Hematopoietic multipotent progenitor cell treated with erythropoietin and hydrocortisone succinate and interleukin-3 and kit ligand, for 6 days (in vitro differentiated cells): ENCODE measurements at places on chromosomes 6 and 20.
A peak's percentile ranks its signal among the peaks of the same experiment; 100 is the strongest.

DNA sequence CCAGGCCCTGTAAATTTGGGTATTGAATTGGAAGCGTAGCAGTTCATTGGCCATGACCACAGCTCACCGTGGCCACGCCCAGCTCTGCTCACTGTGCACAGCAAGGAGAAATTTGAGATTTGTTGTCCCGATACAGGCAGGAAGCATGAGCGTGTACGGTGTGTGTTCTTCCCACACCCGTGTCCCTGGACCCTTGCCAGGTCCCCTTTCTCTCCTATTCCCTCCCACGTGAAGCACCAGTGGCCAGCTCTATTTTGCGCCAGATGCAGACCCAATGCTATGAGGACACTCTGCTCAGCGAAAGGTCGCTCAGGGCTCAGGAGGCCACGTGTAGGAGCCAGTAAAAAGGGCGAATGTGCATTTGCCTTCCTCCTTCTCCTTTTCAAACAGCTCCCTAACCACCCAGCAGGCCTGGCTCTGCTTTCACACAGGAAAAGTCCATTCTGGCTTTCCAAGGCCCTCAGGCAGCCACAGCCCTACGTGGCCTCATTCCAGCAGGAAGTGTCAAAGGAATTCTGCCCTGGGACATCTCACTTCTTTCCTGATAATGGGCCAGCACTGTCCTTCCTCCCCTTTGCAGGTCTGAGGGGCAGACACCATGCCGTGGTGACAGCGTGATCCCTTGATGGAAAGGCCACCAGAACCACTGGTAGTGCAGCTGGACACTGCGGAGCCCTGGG is 499.2 kb upstream of the CDH4 start:
- DNase-seq = no peak

DNA sequence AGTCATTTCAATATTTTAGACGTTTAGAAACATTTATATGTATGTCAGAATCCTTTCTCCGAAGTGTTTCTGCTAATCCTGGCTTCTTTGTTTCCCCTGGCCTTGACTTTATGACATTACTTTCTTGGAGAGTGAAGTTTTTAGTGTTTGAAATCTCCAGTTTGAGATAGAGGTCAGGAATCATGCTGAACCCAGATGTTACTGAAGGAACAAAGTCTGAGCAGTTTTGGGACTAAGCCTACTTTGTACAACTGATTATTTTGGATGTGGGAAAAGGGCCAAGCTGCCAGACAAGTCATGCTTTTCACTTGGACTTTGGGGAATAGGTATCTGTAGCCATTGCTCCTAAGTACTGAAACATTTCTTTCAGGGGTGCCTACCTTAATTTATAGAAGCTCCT is 2.3 kb downstream of the RNF144B start:
- no peak for DNase-seq

DNA sequence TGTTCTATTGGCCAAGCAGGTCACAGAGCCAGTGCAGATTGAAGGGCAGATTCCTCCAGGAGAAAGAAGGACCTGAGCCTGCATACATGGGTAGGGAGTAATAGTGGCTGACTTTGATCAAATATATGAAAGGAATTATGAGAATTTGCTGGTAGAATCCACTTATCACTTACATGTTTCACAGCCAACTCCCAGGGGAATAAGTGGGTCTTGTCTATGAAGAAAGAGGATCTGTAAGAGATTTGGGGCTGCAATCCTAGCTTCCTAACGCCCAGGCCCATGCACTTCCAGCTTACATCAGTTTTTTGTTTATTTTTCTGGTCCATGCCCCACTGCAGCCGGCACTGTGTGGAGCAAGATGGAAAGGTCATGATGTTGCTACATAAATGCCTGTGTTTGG is 107.9 kb upstream of the SYNDIG1 start:
- no peak for DNase-seq

DNA sequence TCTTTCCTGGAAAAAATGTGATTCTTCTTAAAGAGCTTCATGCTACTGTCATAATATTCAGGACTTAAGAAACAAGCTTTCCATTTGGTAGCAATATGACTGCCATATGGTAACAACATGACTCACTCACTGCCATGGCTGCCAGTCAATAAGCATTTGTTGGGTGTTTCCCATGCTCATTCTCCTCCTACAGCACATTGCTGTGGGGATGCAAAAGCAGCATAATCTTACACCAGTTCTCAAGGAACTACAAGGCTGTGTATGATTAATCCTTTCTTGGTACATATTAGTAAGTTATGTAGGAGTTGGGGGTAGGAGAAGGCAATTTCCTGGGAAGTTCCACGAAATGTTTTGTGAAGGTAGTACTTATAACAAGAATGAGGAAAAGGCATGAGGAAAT is 76.7 kb downstream of the CEP162 start:
- DNase-seq = no peak

DNA sequence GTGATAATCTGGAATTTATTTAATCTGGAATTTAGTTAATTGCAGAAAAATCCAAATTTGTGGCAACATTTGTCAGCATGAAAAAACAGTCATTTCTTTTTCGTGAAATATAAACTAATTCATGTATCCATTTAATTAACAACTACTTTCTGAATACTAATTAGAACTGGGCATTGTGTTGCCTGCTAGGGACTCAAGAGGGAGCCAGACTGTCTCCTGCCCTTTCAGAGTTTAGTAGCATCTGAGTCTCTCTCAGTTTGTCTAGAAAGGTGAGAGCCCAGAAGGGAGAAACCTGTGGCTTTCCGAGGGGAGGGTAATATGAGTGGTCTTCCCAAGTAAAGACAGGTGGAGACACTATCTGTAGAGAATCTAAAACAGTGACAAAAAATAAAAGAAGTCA is 210.9 kb upstream of the HDDC2 start:
- DNase-seq = peak; percentile 47

DNA sequence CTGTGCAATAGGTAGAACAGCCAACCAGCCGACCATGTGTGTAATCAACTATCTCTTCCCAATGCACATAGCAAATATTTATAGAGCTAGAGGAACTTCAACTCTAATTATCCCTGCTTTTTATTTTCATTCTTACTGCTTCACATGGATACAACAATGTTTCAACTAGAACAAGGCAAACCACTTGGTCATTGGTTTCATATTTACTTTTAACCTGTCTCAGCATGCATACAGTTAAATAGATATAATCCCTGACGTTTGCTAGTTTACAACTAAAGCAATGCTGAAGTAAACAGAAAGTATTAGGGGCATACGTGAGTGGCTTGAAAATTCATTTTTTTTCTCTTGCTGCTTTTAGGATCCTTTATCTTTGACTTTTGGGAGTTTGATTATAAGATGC is 318.5 kb upstream of the MAP3K7 start:
- DNase-seq = no peak

- DNase-seq = no peak
Measured at GRCh38 chr6:98380589-98380988, 453.8 kb upstream of the POU3F2 start.

DNA sequence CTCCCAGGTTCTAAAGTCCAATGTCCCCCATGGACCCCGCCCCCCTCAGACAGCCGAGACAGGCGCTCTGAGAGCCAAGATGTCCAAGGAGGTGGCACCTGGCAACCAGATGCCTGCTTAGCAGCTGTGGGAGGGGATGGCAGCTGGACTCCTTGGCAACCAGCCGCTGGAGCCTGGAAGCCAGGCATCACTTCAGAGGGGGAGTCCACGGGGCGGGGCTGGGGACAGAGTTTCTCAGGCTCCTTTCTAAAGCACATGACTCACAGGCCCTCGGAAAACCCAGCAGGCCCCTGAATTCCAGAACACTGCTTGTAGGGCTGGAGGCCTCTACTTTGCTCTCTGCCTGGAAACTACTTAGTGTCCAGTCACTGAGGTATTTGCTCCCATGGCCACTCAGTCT is 51.5 kb downstream of the PREX1 start:
- DNase-seq = no peak

DNA sequence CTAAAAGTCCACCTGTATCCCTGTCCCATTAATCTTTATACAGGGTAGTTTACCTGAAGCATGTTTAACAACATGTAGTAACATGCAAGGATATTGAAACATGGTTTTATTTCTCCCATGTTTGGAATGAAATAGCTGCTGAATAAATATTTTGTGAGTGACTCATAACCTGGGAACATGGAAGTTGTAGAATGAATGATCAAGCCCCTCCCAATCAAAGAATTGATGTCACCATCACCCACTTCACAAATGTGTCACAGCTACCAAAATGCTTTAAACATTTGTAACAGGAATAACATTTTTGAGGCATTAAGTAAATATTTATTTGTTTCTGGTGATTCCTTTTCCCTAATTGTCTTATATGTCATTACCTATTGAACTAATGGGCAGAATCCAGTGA is 58.9 kb upstream of the TNFAIP3 start:
- no peak for DNase-seq

GRCh38 chr20:3276680-3277015 is 37.7 kb upstream of the SLC4A11 start:
- DNase-seq = peak; percentile 59

DNA sequence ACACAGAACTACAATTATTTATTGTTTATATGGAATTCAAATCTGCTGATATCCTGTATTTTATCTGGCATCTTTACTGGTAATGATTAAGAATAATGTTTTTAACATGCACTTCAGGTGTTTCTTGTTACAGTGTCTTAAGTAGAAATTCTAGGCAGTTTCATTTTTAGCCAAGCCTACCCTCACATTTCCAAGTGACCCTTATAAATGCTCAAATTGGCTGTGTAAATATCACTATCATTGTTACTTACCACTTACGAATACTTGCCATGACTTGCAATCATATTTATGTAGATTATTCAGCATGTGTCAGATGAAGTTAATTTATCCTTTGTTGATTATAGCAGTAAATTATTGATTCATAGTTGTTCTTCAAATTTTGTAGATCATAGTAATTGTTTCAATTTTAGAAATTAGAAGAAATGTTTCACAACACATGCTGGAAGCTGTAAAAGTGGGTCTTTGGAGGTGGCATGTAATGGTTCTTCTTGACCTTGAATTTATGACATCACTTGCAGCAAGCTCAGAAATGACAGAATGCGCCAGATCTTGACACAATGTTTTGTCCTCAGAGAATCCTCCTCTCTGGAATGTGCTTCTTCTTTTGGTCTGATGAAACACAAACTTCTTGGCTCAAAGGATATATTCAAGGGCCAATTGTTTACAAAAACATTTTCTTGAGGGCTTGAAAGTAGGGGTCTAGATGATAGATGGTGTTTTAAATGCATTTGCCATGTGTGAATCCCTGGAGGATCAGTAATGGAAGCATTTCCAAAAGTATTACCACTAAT is 471.8 kb downstream of the COL12A1 start:
- DNase-seq = no peak

- DNase-seq = no peak
Measured at GRCh38 chr20:44601236-44601671, 18.9 kb downstream of the PKIG start.

DNA sequence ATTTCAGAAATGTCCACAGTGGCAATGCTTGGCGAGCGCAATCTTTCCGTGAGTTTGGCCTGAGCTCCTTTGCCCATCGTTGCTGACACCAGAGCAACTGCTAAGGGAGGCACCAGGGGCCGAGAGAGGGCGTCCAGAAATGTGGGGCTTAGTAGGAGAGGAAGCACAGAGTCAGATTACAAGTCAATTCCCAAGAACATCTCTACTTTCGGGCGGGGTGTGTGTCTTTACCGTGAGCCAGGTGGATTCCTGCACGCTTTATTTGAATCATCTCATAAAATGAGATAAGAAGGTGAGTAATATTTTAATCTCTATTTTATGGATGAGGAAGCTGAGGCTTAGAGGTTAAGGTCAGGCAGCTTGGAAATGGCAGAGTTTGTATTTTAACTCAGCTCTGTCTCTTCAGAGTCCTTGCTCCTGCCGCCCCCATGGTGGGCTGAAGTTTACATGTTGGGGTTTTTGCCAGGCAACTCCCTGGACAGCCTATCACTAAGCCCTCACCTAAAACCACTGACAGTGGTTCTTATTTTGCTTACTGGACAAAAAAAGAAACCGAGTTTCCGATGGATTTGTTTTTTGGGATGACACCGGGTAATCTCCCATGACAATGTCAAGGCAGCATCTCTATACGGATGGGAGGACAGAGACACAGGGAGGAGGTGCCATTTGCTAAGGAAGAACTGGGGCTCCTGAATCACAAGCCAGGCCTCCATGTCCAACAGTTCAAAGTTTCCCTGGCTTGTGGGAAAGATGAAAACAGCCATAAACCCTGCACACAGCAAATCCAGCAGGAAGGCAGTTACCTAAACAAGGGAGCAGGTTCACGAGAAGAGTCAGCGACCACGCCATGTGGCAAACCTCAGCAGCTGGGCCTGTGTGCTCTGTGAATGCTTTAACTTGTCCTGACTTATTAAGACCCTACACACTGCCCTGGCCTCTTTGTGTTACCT is 112.6 kb upstream of the SLC24A3 start:
- no peak for DNase-seq

- no peak for DNase-seq
Measured at GRCh38 chr6:85429346-85429745, 20.5 kb upstream of the NT5E start.

- DNase-seq = no peak
Measured at GRCh38 chr20:47027042-47027441, 132.4 kb downstream of the EYA2 start.

- DNase-seq = no peak
Measured at GRCh38 chr6:56238352-56238751, 9.0 kb downstream of the COL21A1 start.

GRCh38 chr6:24883618-24884017 is 52.1 kb downstream of the RIPOR2 start:
- no peak for DNase-seq

- DNase-seq = peak; percentile 69
Measured at GRCh38 chr6:31821301-31822035, 6.1 kb upstream of the HSPA1B start.

- no peak for DNase-seq
Measured at GRCh38 chr6:113068570-113068969, 721.4 kb downstream of the RFPL4B start.

DNA sequence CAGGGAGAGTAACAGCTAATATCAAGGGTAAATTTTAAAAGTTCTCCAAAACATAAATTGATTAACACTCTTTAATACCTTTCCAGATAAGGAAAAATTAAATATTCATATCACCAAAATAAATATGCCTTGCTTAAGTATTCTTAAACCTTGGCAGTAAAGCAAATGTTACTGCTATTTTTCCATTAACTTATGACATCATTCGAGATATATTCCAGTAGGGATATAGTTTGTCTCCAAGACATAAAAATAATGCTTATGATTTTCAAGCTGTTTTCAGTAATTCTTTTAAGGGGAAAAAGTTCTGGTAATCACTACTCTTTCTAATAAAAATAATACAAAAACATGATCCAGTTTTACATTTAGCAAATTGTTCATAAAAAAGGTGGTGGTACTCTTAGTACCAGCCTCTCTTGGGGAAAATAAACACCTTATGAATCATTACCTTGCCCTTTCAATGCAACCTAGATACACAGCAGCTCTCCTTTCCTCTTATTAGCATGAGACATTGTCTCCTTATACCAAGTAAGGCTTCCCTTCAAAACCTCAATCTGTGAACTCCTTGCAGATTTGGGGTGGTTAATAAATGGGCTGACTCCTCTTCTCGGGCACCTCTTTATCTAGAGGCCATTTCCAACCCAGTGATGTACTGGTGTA is 31.5 kb upstream of the LTV1 start:
- no peak for DNase-seq

DNA sequence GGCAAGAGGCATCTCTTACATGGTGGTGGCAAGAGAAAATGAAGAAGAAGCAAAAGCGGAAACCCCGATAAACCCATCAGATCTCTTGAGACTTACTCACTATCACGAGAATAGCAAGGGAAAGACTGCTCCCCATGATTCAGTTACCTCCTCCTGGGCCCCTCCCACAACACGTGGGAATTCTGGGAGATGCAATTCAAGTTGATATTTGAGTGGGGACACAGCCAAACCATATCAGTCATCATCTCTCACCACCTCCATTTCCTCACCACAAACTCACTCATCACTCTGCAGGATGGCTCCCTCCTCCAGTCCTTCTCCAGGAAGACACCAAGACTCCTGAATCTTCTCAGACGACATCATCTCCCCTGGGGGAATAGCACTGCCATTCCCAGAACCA is 25.8 kb upstream of the SLC16A10 start:
- no peak for DNase-seq
